Right ventricle myocardium inferior (tissue), 1 donor: ENCODE measurements at places on chromosomes 12 and 14. TPM values are rescaled to one million over a fixed set of nuclear protein-coding genes. Genes with fewer than 3 reads are reported as not detected.

Gene PTPRB
- total RNA-seq, result 38.1 TPM

- DNase-seq, result no peak
Measured at GRCh38 chr14:49892301-49892635, 614 bp upstream of the ARF6 start.

DNA sequence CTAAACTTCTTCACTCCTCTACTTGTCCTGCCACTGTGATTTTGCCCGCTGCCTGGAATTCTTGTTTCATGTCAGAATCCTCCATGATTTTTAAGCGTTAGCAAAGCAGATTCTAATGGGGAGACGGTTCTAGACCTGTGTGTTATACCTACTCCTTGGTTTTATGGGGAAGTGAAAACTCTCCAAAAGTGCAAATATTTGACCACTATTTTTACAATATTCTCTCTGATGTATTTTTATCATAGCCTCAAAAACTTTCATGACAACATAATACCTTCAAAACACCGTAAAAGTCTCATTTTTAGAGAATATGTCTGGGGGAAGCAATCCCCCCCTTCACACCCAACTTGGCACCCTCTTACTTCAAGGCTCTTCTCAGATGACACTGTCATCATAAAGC is 12.9 kb upstream of the KRAS start:
- DNase-seq, result no peak

- DNase-seq, result peak; percentile 67
Measured at GRCh38 chr12:16349131-16349460, 1.7 kb downstream of the MGST1 start.

DNA sequence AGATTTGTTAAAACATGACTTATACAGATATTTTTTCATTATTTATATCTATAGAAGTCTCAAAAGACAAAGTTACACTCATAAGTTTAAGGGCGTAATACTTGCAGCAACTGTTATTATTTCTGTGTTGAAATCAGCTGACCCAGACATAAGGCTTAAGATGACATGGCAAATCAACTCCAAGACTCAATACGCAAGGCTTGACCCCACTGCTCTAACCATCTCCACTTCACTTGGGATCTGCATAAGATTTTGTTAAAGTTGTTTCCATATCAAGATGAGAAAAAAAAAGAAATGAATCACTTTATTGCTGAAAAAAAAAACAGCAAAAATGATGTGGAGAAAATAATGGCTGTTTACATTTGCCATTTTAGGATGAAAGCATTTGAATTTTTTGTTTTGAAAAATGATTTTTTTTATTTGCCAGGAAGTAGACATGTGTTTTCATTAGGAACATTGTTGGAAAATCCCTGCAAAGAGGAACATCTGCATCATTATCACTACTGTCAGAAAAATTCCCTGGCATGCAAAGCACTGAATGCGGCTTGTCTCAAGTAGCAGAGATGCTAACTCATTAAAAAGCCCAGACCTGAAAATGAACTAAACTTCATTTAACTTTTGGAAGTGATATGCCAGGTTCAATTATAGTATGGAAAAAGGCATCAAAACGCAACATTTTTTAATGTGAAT is 73.5 kb downstream of the LIN7A start:
- DNase-seq, result no peak

GRCh38 chr14:50000380-50001150 is 107.7 kb downstream of the ARF6 start:
- DNase-seq, result peak; percentile 81
